ENCODE measurements at places on chromosomes 1 and 21. TPM values are rescaled to one million over a fixed set of nuclear protein-coding genes. Genes with fewer than 3 reads are reported as not detected.

OPTC gene
- not detected for total RNA-seq

WDR64 gene
- total RNA-seq, result not detected

PTAFR gene
- total RNA-seq, result 0.09 TPM

MEGF6 gene
- 6.2 TPM for total RNA-seq

PLA2G2F gene
- total RNA-seq, result not detected

SLC1A7 gene
- total RNA-seq, result not detected

DPT gene
- total RNA-seq, result not detected

NPHS2 gene
- total RNA-seq, result not detected

CHRM3 gene
- 0.62 TPM for total RNA-seq

HAO2 gene
- not detected for total RNA-seq

ATPAF1 gene
- total RNA-seq, result 50.2 TPM

E2F2 gene
- total RNA-seq, result 3.9 TPM

CFAP74 gene
- total RNA-seq, result not detected

GREM2 gene
- total RNA-seq, result 44.0 TPM

ANXA9 gene
- 0.61 TPM for total RNA-seq

SH2D2A gene
- total RNA-seq, result 135 TPM

RABGAP1L gene
- 20.8 TPM for total RNA-seq

SERINC2 gene
- 4.6 TPM for total RNA-seq

TNFRSF4 gene
- total RNA-seq, result not detected

SLAMF8 gene
- not detected for total RNA-seq

CHI3L2 gene
- 1.2 TPM for total RNA-seq

LHX8 gene
- total RNA-seq, result not detected

F13B gene
- 0.12 TPM for total RNA-seq

C1orf185 gene
- not detected for total RNA-seq

RNF186 gene
- total RNA-seq, result not detected

RAP1GAP gene
- total RNA-seq, result 0.17 TPM

CLCA2 gene
- total RNA-seq, result not detected

AMY1B gene
- not detected for total RNA-seq

FCN3 gene
- total RNA-seq, result not detected

CRYAA gene
- total RNA-seq, result not detected

CLEC20A gene
- total RNA-seq, result not detected

SV2A gene
- total RNA-seq, result 0.63 TPM

HSD3B2 gene
- total RNA-seq, result not detected

ALX3 gene
- total RNA-seq, result not detected

ZNF697 gene
- 3.2 TPM for total RNA-seq

OR2M2 gene
- not detected for total RNA-seq

Data from NCI-H460 (cell line).